ENCODE measurements at places on chromosomes 6 and 20.

- peak; percentile 68 for DNase-seq
Measured at GRCh38 chr20:63830841-63831588, at the start of gene ZBTB46. ZBTB46 (minus strand) TSS chr20:63831264; CDS start chr20:63790757, 40,507 bp downstream.

DNA sequence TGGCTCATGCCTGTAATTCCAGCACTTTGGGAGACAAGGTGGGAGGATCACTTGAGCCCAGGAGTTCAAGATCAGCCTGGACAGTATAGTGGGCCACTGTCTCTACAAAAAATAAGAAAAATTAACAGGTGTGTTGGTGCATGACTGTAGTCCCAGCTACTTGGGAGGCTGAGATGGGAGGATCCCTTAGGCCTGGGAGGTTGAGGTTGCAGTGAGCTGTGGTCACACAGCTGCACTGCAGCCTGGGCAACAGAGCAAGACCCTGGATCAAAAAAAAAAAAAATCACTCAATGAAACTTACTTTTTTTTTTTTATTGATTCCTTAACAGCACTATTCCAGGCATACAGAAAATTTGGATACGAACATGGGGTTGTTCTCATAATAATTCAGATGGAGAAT lies 14.0 kb downstream of the CDKAL1 start:
- no peak for DNase-seq

GRCh38 chr6:37788259-37788658 lies 31.3 kb upstream of the ZFAND3 start:
- DNase-seq, result no peak

DNA sequence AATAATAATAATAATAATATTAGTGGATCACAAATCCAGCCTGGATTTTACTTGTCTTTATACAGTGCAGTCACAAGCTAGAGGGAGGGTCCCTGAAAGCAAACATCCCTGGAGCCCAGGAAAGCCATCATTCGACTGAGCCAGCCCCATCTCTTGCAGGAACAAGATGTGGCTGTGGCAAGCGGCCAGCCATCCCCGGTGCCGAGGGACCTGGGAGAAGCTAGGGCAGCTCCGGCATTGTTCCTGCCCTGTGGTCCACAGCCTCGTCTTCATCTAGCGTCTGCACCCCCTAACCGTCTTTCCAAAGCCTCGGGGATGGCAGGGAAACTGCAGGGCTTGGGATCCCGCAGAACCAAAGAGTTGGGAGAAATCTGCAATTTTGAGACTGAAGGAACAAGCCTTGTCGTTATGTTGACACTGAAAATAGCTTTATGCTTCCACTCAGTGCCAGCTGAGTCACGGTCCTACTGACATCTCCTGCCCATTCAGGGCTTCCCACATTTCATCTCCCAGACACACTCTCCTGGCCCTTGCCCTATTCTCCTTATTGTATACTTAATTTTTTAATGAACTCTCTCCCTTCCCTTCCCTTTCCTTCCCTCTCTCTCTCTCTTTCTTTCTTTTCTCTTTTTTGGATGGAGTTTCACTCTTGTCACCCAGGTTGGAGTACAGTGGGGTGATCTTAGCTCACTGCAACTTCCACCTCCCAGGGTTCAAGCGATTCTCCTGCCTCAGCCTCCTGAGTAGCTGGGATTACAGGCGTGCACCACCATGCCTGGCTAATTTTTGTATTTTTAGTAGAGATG lies 62.5 kb upstream of the ZNFX1 start:
- no peak for DNase-seq

- DNase-seq, result no peak
Measured at GRCh38 chr6:147699637-147700036, 191.1 kb downstream of the SAMD5 start.
